Activated CD4-positive, alpha-beta T cell treated with anti-CD3 and anti-CD28 coated beads, Interleukin-10, Interleukin-2, amounts not matched to agents 100 ng/mL and 50 ng/mL, durations not matched to agents 16 hours and 8 hours (primary cell): ENCODE measurements at places on chromosomes 3 and 15.
A peak's percentile ranks its signal among the peaks of the same experiment; 100 is the strongest.

- DNase-seq = no peak
These were observed 170.5 kb downstream of the GREM1 start for GRCh38 chr15:32888221-32888761.

- DNase-seq = no peak
These were observed 202.5 kb upstream of the CBLB start for GRCh38 chr3:106071306-106071705.

DNA sequence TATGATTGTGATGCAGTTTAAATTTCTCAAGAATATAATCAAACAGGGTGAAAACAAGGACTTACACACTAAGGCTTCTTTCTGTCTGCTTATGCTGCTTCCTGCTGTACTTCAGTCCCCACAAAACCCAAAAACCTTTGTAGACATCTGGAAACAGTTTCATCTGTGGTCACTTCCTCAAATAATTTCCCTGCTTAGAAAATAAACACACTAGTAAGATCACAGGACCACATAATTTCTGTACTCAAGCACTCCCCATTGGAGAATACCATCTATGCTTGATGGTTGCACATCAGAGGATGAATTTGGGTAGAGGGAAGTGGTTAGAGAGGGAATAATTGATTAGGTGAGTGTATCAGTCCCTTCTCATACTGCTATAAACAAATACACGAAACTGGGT is 266.2 kb downstream of the LSAMP start:
- DNase-seq = no peak

GRCh38 chr3:81793410-81793809 is 32.0 kb upstream of the GBE1 start:
- DNase-seq = no peak

- no peak for DNase-seq
These were observed 6.0 kb downstream of the PLOD2 start for GRCh38 chr3:146154995-146155394.

DNA sequence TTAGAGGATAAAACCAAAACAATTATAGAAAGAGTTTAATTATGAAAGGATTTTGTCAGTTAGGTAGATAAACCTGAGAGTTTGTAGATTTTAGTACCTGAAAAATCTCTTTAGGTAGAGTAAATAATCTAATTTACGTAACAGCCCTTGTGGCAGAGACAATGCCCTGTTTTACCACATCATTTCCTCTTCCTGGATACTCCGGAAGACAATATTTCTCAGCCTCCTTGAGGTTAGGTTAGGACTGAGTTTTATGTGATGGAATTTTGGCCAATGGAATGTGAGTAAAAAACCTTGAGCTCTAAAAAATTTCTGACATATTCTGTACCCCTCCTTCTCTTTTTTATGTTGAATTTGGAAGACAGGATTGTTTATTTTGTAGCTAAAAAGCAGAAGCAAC is 50.7 kb upstream of the TPRG1 start:
- DNase-seq = no peak

GRCh38 chr3:47259114-47259513 is 23.5 kb downstream of the KIF9 start:
- DNase-seq = no peak

DNA sequence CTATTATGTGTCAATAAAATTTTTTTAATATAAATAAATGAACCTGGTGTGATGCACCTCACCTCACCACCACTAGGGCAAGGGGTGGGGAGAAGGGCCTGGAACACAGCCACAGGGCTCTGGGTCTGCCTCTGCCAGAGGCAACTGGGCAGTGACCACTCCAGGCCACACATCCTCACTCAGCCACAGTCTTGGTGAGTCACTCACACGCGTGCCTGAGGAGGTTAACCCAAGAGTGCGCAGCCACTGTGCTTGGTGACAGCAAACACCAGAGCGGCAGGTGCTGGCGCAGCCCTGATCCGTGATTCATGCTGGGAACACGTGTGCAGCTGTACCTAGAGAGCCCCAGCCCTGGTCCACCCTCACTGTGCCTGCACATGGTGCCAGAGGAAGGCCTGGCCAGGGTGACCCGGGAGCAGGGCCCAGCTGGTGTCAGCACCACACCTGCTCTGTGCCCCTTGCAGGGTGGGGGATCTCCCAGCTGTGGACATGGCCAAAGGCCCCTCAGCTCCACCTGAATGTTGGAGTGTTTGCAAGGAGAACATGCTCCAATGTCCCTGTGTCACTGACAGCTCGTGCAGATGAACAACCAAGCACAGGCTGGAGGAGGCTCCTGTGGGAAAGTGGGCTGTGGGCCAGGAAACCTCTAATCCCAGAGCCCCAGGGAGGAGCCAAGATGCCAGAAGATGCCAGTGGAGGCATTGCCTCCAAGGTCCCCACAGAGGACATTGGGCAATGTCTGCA is 2.1 kb downstream of the SLC41A3 start:
- peak; percentile 16 for DNase-seq

DNA sequence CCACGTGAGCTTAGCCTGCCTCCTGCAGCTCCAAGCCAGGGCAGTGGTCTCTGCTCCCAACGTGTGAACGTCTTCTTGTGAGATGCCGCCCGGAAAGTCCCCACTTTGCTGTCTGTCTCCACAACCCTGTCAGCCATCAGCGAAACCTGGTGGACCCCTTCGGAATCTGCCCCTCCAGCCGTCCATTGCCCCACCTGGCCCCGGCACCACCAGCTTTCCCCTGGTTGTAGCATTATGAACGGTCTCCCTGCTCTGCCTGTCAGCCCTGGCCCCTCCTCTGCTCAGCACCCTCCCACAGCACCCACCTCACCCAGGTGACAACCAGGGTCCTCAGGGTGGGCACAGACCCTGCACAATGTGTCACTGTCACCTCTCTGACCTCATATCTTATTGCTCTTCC is 71.1 kb downstream of the HMCES start:
- DNase-seq = no peak

DNA sequence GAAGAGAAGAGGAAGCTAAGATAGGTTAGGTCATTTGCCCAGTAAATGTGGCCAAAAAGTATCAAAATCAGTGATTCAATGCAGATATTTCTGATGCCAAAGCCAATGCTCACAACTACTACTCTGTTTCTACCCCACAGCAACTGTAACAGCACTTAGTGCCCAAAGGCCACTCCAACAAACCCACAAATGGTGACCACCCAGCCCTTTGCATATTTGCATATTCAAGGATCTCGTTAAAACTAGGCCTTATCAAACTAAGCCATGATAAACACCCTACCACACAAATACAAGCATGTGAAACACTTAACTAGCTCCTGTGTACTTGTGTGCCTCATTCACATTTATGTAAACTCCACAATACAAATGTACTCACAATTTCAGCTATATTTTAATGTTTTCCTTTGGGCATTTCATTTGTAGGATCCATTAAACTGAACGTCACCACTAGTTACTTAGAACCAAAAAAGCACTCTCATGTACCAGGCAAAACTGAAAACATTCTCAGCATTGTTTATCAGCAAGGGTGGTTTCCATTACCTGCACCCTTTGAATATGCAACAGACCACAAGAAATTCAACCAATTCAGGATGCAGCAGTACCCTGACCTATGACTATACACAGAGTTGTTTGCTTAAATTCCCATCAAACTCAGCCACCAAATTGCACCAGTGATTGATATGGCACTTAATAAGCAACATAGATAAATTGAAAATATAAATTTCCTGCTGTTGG is 111.2 kb upstream of the STT3B start:
- no peak for DNase-seq

- no peak for DNase-seq
These were observed 475.2 kb upstream of the TGFBR2 start for GRCh38 chr3:30131191-30131590.

- DNase-seq = peak; percentile 48
These were observed 13.4 kb downstream of the IFT57 start for GRCh38 chr3:108208831-108209230.

DNA sequence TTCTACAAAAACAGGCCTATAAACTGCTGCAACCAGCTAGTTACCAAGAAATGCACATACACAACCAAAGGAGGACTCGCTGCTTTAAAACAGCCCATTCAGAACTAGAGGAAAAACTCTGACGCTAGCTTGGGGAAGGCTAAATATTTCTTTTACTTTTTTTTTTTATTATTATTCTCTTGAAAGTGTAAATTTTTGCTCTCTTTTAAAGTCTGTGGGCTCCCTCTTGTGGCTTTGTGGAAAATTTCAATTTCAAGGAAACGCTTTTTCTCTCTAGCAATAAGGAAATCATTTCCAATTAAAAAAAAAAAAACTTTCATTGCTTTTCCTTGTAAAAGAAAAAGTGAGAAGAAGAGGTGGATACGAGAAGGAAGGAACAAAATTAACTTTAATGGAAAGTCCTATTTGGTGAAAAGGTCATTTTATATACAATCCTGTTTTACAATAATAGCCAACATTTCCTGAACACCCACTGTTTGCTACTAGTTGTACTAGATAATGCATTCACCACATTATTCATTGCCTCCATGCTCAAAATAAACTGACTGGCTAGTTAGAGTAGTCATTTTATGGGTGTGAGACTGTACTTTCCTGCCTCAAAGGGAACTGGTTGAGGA is 51.2 kb upstream of the SAMMSON start:
- peak; percentile 13 for DNase-seq

GRCh38 chr3:148992635-148993255 is 1.4 kb downstream of the GYG1 start:
- DNase-seq = no peak

DNA sequence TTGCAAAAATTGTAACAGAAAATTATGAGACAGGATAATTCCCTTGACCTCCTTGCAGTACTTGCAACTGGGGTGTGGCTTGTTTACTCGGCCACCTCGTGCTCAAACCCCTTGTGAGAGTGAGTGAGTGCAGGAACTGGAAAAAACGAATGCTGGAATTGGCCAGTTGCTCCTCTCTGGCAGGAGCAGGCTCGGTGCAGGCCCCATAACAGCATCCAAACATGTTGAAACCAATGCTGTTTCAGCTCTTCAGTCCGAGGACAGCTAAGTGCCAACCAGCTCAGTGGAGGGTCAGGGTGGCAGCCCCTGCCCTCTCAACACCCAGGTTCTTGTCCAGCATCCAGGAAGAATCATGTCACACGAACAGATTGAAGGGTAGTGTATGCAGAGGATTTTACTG is 36.9 kb downstream of the METTL6 start:
- DNase-seq = no peak

- no peak for DNase-seq
These were observed 30.4 kb downstream of the SLC41A3 start for GRCh38 chr3:126053513-126053912.

DNA sequence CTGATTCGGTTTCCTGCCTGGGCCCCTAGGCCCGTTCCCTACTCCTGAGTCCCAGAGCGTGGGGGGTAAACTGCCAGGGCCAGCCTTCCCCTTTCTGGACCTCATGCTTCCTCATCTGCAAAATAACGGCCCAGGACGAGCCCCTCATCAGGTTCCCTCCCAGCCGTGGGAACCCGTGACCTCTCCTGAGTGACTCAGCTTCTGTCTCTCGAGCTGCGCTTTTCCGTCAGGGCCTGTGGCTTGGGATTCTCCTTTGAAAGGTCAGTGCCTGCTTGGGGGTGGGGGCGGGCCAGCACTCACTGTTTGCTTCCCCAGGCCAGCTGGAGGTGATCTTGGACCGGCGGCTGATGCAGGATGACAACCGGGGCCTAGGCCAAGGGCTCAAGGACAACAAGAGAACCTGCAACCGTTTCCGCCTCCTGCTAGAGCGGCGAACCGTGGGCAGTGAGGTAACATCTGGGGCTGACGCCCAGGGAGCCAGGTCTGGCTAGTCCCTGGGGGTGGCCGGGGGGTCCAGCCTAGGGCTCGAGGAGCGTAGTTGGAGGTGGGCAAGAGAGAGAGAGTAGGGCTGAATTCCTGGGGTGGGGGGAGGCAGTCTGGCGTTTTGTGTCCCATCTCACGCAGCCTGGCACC is 12.8 kb downstream of the MAN2A2 start:
- no peak for DNase-seq

DNA sequence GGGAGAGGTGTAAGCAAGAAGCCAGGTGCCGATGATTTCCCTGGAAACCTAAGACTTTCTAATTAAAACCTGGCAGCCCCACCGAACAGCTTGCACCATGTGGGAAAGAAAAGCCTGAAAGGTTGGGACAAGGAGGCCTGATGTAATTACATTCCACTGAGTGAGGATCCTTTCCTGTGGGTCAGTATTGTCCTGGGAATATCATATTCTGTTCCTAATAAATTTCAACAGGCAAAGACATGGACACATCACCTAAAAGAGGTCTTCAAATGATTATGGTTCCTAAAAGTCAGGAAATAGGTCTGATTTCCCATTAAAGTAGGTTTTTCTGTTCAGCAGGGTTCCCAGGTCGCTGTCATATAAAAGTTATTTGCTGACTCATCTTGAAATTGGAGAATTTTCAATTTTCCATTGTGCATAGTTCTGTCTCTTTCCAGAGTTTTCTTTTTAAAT is 58.5 kb downstream of the DUT start:
- DNase-seq = no peak

GRCh38 chr15:73564255-73564654 is 68.9 kb downstream of the NPTN start:
- DNase-seq = peak; percentile 21

- no peak for DNase-seq
These were observed 413.0 kb upstream of the RBMS3 start for GRCh38 chr3:28867836-28868235.

GRCh38 chr15:55990516-55990915 is 2.9 kb downstream of the NEDD4 start:
- no peak for DNase-seq

DNA sequence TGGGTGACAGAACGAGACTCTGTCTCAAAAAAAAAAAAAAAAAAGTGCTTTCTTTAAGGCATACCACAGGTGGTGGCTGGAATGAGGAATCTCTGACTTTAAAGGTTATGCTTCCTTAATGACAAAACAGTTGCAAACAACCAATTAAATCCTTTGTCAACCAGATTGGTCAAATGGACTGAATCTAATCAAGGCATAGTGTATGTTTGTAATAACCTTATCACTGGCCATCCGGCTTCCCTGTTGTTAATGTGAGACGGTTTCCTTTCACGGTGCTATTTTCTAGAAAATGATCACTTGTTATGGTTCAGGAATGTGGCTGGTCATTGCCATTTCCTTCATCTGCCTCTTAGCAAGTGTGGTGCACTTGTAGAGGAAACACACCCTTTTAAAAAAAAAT is 75.9 kb downstream of the FLNB start:
- DNase-seq = no peak

DNA sequence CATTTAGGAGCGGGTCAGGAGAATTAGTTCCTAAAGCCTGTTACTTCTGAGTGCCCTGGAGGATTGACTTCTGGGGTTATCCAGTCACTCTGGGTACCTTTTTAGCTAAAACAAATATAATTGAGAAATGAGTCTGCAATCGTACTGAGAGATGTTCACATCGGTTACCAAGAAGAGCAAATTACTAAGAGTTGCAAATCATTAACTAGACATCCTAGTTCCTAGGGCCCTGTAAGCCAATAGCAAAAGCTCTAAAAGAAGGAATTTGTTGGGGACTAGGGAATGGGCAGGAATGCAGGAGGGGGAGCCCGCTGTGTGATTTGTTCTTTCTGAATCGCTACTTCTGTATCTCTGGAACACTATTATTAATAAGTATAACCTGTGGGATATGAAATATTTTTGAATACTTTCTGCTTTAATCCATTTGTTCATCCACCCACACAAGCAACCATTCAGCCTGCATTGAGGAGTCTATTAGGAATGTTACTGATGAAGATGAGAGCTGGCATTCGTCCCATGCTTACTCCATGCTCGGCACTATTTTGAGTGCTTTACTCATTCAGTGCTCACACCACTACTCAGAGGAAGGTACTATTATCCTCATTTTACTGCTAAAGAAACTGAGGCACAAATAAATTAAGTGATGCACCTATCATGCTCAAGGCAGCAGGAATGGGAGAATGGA is 31.5 kb upstream of the KY start:
- DNase-seq = no peak
